Fibroblast of mammary gland (primary cell): ENCODE measurements at places on chromosomes 6 and 20.

GRCh38 chr6:161001421-161001820, 9.9 kb downstream of the MAP3K4 start:
- DNase-seq = peak; percentile 28

DNA sequence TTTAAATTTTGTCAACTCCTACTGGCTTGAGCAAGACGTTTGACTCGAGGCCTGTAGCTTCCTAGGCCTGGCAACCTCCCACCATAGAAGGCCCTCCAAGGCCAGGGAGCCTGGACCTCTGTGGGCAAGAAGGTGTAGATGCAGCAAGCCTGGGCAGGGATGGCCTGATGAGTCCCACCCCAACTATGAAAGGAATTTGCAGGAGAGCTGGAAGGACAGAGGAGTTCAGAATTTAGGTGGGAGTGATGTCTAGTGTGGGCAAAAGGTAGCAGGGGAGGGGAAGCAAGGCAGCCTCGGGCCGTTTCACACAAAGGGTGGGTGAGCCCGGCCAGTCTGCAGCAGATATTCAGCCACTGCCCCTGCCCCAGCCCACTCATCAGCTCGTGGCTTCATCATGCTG, 245.2 kb downstream of the CDH26 start:
- no peak for DNase-seq

DNA sequence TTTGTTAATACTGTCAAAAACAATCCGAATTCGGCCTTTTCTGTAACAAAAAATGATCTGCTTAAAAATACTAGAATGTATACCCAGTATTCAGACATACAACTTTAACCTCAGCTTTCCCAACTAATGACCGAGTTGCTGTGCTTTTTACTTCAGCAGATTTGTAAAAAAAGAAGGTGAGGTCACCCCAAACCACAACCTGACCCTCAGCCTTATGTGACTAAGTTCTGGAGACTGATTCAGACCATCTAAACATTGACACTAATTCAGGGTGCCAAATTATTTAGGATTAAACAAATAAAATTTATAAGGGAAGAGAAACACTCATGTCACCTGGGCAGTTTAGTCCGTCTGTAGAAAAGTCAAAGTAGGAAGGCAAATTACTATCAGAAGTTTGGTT, 7.7 kb downstream of the CCN6 start:
- peak; percentile 65 for DNase-seq

DNA sequence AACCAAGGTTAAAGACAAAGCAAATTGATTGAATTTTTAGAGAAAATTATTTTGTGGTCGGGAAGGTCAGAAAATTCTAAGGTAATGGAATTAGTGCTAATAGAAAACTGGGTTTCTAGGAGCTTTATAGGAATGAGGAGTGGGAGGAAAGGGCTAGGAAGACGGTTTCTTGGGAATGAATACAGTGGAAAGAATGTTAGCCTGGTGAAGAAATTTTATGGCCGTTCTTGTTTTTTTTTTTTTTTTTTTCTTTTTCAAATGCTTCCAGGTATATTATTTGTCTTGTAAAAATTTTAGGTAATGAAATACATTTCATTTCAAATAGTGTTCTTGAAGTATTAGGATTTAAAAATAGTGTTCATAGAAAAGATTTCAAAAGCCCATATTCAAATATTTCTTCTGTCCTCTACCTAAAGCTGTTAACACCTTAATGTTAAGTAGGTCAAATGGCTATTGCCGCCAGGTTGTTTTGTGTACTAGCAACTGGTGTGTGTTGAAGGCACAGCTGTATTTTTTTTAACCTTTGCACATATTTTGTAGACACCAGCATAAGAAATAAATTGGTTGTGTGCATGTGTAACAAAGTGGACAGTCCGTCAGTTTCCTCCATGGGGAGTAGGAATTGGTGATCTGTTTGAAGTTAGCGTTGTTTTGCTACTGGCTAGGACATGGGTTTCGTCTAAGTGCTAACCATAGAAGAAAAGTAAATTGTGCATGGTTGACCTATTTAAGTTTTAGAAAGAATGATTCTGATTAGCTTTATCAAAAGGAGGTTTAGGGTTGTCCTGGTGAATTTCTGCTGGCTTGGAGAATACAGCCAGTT, 32.3 kb downstream of the AFDN start:
- no peak for DNase-seq

- peak; percentile 73 for DNase-seq
These were observed 67.7 kb downstream of the SYCP2L start for GRCh38 chr6:10954590-10955010.

DNA sequence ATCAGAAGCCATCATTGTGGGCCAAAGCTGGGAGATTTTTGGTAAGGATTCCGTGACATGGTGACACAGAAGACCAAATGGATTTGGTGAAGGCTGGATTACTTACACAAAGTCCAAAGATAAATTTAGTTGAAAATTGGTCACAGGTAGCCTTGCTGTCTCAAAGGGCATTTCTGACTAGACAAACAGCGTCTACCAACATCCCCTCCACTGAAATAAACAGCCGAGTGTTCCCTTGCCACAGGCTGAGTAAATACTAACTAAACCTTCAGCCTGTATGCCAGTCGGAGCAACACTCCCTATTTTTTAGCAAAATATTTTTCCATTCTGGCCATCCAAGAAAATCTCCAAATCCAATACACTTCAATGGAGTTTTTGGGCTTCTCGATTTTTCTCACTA, 279.9 kb upstream of the CITED2 start:
- DNase-seq = no peak

GRCh38 chr20:278607-279571, 11.7 kb downstream of the C20orf96 start:
- no peak for DNase-seq

DNA sequence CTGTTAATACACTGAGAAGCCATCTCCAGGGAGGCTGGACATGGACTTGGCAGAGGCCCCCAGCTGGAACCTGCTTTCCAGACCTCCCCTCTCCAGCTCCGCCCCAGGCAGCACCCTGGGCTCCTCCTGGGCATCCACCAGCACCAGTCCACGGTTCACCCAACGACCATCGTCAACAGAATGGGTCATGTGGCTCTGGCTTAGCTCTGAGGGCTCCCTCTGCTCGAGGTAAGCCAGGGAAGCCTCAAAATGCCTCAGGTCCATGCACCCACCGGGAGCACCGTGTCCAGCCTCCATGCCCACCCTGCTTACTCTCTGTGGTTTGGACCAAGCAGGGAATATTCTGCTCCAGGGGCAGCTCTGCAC, 40.5 kb downstream of the WDR27 start:
- DNase-seq = no peak

GRCh38 chr6:27742833-27743573, 169.2 kb downstream of the OR2B2 start:
- no peak for DNase-seq

GRCh38 chr6:10733151-10733715, 10.4 kb downstream of the TMEM14C start:
- no peak for DNase-seq

GRCh38 chr20:23163562-23163961, 77.4 kb upstream of the CD93 start:
- DNase-seq = no peak

DNA sequence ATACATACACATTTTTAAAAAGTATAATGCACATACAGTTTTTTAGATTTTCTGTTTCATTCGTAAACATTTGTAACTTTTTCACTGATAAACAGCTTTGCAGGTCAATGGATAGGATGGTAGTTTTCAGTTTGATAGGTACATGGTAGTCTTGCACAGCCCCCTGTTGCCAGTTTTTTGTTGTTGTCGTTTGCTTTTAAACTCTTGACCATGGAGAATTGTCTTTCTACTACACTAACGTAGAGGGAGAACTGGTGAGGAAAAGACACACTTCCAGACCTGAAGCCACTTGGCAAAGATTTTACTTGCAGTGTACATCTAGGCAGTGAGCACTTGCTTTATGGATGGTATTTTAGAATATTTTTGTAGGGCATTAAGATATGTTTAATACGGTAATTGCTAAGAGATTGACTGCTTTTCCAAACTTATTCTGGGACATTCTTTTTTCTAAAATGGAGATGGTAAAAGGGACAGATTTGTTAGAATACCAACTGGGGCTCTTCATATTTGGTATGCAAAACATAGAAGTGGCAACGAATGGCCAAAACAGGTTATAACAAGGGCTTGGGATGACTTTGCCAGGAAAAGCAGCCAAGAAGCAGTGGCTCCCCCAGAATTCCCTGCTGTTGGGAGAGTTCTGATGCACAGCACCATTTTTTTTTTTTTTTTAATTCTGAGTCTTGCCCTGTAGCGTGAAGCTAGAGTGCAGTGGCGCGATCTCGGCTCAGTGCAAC, 1.5 kb downstream of the PYGB start:
- peak; percentile 41 for DNase-seq

- DNase-seq = peak; percentile 41
These were observed 3.1 kb upstream of the MYL9 start for GRCh38 chr20:36538026-36538722.

DNA sequence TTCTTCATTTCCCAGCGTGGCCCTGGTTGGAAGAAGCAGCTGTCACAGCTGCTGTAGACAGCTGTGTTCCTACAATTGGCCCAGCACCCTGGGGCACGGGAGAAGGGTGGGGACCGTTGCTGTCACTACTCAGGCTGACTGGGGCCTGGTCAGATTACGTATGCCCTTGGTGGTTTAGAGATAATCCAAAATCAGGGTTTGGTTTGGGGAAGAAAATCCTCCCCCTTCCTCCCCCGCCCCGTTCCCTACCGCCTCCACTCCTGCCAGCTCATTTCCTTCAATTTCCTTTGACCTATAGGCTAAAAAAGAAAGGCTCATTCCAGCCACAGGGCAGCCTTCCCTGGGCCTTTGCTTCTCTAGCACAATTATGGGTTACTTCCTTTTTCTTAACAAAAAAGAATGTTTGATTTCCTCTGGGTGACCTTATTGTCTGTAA, 292.7 kb downstream of the ESR1 start:
- peak; percentile 77 for DNase-seq

DNA sequence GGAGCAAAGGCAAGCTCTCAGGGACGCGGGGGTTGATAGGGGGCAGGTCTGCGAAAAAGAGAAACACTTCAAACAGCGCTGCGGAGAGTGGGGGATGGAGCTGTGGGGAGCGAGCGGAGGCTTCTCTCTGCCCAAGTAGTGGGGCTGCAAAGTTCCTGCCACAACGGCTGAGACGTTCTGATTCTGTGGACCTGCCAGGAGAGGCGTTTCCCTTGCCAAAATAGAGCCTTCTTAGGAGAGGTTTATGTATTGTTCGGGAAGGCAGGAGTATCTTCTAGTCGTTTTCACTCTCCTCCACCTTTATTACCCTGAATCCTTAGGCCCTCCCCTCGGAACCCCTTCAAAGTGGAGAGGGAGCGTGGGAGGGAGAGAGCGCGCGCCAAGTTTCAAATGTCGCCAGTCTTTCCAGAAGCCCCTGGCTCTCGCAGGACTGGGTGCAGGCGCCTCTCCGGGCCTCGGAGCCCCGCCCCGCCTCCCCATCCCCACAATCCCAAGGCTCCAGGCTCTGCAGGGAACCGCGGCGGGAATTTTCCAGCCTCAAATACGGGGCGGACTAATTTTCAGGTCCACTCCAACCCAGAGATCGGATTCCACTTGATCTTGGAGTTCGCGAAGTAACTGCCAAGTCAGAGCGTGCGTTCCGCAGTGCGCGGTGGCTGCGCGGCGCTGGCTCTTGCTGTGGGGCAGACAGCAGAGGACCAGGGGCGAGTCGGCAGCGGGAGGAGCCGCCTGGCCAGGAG, 10.0 kb upstream of the POU3F2 start:
- no peak for DNase-seq

DNA sequence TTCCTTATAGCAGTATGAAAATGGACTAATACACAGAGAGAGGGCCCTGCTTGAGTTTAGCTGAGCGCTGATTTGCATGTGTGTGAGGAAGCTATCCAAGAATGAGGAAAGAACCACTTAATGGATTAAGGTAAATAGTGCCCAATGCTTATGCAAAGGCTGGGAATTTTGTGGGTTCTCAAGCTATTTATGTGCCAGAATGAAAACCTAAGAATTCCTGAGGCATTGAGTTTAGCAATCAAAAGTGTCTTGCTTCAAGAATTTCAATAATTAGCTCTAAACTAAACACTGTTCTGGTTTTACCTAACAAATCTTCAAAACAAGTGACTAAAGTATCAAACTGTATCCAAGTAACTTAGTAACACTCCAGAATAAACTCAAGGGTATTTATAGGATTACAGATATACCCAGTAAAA, 7.0 kb upstream of the OR14J1 start:
- DNase-seq = no peak

DNA sequence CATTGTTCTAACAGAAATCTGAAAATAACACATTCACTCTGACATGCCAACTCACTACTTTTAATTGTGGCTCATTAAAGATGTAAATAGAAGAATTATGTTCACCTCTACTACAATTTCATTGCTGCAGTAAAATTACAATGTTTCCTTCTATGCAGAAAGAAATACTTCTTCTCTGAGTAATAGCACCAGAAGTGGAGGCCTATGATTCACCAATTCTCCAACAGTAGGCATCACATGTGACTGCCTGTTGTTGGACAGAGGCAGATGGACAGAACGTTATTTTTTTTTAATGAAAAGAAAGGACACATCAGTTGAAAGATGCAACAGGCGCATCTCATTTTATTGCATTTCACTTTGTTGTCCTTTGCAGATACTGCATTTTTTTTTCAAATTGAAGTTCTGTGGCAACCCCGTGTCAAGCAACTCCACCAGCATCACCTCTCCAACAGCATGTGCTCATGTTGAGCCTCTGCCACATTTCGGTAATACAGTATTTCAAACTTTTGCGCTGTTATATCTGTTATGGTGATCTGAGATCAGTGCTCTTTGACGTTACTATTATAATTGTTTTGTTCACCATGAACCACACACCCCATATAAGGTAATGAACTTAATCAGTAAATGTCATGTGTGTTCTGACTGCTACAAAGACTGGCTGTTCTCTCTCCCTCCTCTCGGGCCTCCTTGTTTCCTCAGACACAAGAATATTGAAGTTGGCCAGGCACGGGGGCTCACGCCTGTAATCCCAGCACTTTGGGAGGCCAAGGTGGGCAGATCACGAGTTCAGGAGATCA, 121.4 kb downstream of the ATXN1 start:
- peak; percentile 87 for DNase-seq

GRCh38 chr20:56609321-56609720, 19.8 kb upstream of the TFAP2C start:
- no peak for DNase-seq

DNA sequence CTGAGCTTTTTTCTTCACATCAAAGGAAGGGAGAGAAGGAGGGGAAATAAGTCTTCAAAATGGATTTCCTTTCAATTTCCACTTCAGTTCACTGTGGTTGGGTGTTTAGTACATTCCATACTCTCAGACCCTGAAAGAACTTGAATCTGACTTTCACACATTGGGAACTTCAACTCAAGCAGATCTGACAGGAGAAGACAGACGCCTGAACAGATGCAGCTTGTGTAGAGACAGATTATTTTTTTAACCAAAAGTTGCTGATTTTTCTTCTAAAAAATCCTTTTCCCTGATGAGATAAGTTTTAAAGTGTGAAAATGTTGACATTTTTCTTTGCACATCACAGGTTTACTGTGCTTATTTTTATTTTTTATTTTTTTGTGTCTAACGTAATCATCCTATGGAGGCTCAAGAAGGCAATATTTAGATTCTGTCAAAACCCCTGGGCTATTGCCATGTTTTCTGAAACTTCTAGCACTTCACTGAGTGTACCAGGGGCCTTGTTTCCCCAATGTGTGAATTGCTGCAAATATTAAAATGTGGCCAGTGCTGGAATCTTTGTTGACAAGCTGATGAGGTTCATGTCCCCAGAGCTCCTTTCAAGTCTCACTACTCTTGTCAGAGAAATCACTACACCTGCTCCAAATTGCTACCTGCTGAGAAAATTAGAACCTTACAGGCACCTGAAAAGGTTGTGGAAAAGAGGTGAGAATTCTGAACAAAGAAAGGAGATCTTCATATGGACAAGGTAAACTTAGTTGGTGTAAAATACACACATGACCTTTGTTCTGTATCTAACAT, 214.8 kb upstream of the BTBD3 start:
- DNase-seq = no peak
